ENCODE measurements at places on chromosomes 5 and 9. TPM values are rescaled to one million over a fixed set of nuclear protein-coding genes. Genes with fewer than 3 reads are reported as not detected.

GRCh38 chr5:9231842-9232241 lies 314.0 kb downstream of the SEMA5A start:
- DNase-seq: no peak

Gene CTXN3
- not detected for total RNA-seq

Gene NDUFA8
- 51.4 TPM for total RNA-seq

Gene FIBCD1
- total RNA-seq: 0.23 TPM

Gene SLC23A1
- not detected for total RNA-seq

Gene FOXD1
- 0.28 TPM for total RNA-seq

DNA sequence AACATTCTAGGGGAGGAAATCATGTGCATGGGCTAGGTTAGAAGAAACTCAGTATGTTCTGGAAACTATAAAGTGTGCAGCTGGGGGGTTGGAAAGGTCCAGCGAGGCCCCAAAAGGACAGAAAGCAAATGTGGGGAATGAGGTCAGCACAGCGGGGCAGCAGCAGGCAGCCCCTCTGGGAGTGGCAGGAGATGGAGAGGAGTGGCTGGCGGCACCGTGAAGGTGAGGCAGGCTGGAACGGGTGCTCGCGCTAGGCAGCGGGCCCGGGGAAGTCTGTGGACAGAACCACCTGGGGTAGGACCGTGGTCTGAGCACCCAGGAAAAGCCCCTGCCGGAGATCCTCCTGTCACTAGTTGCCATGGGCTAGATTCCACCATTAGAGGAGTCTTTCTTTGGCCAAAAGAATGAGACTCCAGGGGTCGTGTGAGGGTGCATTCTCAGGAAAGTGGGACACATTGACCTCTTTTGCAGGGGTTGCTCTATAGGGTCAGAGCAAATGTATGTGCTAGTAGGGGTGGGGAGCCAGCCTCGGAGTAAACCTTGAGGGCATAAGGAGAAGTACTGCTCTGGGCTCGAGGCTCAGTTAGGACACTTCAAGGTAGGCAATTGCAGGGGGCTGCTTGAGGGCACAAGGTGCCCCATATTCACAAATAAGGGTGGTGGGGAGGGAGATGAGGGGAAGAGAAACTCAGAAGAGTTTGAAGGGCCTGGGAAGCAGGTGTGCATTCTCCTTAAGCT lies 61.2 kb downstream of the IL6ST start:
- DNase-seq: no peak

DNA sequence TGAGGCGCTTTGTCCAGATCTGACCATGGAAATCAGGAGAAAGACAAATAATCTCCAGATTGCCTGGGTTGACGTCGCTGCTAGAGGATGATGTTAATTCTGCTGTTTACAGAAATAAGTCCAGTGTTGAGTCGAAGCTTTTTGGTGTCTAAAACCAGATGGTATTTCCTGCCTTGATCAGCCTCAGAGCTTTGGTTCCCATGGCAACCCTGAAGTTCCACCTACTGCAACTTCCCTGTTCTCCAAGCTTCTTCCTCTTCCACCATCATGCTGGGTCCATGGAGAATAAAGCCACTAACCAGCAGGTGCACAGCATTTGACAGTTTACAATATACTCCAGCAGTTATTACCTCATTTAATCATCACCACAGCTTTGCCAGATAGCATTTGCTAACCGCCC lies 18.0 kb upstream of the GABBR2 start:
- no peak for DNase-seq

DNA sequence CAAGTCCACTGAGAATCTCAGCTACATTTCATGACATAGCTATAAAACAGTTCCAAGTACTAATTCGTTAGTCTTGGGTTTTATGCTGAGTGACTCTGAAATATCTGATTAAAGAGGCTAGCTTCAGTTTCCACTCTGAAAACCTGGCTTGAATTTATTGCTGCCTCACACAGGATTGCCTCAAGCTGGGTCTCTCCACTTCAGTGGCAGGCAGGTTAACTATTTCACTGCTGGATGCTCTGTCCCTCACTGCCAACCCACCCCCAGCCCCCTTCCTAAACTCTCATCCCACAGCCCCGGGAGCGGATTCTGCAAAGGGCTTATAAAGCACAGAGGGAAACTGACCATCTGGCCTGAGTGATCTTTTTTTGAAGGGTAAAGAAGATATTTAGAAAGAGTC lies 318.3 kb downstream of the MLLT3 start:
- DNase-seq: no peak

GRCh38 chr9:36445800-36446361 lies 45.8 kb upstream of the RNF38 start:
- DNase-seq: no peak
